NCI-H510A (cell line): ENCODE measurements at places on chromosomes 2 and 18.
A peak's percentile ranks its signal among the peaks of the same experiment; 100 is the strongest.

GRCh38 chr2:100716581-100716980 is 103.4 kb upstream of the NPAS2 start:
- DNase-seq: no peak

DNA sequence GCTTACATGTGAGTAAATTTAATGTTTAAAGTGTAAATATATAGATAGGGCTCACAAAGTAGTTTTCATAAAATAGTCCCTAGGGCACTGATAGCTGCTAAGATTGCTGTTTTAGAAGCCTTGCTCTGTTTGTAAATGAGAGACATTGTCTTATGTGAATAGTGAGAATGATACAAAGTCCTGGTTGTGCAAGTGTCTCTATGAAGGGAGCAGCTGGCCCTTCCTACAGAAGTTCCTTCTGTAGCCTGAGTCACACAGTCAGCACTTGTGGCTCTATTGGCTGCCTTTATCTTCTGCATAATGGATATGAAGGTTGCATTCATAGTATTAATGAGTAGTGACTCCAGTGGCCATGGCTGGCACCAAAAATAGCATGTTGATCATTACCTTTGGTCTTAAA is 279.7 kb downstream of the OSR1 start:
- no peak for DNase-seq

DNA sequence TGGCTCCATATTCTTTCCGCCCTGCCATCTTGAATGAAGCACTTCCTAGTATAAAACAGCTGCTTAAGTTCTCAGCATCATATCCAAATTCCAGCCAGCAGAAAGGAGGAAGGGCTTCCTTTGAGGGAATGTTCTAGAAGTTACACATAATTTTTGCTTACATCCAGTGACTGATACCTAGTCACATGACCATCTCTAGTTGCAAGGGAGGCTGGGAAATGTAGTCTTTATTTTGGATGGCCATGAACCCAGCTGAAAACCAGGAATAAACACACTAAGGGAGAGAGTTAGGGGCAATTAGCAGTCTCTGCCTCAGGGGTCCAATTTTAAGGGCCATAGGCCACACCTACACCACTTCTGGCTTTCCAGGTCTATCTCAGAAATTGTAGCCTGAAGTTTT is 57.8 kb upstream of the LMAN1 start:
- DNase-seq: no peak

- no peak for DNase-seq
Measured at GRCh38 chr2:124314084-124314483, 289.0 kb downstream of the CNTNAP5 start.

- DNase-seq: no peak
Measured at GRCh38 chr2:176525086-176525485, 255.8 kb downstream of the MTX2 start.

DNA sequence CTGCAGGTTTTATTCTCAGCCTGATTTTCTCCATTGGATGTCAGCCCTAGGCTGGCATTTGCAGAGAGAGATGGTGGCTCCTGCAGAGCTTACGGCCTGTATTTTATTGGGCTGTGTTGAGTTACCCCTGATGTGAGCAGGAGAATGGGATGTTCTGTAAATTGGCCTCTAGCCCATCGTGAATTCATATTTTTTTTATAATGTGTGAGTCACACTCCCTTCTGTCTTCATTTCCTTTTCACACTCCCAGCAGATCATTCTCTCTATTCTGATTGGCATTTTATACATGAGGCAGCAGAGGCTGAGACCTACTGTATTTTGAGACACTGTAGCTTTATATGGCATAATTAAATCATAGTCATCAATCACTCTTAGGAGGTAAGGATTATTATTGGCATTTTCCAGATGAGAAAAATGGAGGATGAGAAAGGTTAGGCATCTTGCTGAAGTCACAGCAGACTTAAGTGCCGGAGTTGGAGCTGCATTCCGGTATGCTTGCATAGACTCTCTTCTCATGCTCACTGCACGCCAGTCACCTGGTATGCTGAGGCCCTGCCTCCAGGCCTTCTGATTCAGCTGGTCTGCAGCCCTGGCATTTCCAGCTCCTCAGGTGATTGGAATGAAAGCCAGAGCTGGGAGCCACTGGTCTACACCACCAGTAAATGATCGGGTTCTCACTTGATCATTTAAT is 142.4 kb downstream of the NEDD4L start:
- DNase-seq: peak; percentile 19

DNA sequence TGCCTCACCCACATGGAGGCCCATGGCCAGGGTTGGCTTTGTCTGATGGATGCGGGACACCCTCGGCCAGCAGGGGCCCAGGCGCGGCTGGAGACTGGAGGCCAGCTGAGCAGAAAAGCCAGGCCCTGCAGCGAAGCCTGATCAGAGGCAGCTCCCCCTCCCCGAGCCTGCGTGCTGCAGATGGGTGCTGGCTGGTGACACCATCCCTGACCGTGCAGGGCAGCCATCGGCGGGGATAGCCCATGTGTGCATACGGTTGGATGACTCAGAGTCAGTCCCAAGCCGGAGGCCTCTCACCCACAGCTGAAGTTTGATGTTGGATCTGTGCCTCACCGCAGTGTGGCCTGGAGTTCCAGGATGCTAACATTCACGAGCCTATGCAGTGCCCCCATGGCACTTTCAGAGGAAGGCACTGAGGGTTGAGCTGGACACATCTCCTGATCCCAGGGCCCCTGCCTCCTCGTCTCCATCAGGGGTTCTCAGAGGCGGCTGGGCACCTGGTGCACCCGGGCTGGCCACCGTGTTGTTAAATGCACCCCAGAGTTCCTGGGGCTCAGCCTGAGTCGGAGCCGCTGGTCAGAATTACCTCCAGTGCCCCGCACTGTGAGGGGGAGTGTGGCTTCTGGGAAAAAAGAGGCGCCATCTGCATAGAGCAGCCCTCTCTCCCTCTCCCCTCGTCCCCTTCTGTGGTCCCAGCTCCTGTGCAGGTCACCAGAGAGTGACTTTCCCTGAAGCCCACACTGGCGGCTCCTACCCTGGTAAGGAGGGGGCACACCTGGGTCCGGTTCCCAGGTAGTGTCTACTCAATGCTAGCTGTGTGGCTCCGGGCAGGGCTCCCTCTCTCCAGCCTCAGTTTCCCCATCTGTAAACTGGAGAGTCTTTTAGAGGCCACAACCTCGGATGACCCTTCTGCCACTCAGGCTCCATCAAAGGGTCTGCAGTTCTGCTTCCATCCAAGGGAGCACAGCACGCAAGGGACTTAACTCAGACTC is 19.4 kb upstream of the KIF1A start:
- no peak for DNase-seq

- no peak for DNase-seq
Measured at GRCh38 chr2:201833781-201834180, 27.4 kb downstream of the CDK15 start.

DNA sequence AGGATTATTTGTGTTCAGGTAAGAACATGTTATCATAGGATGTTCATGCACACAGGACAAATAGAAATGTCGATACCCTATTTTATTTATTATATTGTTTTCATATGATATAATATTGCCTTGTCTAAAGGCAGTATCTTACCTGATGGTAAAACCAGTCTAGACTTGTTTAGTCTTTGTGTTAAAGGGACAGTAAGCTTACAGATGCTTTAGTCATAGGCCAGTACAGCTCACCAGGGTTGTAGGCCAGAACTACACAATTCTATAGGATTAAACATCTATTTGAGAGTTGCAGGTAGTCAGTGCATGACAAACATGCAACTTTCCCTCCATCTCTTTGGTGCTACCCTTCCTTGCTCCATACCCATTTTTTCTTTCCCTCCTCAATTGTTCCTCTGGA is 158.5 kb downstream of the GALNT3 start:
- DNase-seq: no peak

GRCh38 chr2:147851244-147851930 is 6.6 kb downstream of the ACVR2A start:
- no peak for DNase-seq

DNA sequence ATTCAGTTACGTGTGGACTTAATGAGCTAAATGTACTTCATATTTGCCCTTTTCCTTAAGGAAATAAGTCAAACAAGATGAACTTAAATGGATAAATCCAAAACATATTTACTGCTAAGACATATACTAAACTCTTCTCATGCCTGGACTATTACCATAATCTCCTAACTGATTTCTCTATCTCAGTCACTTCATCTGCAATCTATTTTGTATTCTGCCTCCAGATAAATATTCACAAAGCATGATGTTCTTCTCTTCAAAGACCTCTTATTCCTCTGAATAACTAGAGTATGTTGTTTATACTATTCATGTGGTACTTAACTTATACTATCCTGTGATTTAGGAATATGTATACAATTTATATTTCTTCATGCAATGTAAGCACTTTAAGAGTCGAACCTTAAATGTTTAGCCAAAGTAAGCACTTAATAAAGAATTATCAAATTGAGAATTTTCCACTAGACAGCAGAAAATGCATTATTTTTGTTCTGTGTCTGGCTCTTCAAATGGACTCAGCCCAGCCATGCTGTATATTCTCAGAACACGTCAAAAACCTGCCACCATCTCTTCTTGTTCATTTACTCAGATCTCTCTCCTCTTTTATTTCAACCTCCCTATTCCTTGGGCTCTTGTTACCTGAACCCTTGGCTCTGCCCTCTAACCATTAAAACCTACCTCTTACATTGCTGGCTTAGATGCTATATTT is 79.9 kb upstream of the ARHGAP28 start:
- DNase-seq: no peak

DNA sequence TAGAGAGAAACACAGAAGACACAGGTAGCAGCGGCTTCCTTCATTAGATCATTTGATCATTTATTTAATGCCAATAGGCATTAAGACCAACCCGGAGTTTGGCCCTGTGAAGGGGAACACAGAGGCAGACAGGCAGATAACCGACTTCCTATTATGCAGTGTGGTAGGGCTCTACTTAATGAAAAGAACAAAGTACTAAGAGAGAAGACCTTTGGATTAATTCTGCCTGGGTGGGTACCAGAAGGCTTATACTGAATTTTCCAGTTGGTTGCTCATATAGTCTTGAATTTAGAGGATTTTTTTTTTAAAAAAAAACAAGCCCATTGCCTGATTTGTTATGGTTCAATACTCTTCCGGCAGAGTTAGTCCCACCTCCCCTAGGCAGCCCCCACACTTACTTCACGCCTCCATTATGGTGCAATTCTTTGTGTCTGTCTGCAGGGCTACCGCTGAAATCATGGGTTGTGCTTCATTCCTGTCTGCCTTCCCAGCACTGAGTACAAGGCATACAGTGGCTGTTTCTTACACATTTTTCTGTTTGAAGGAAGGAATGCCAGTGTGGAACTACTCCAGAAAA is 244.3 kb upstream of the APCDD1 start:
- no peak for DNase-seq

DNA sequence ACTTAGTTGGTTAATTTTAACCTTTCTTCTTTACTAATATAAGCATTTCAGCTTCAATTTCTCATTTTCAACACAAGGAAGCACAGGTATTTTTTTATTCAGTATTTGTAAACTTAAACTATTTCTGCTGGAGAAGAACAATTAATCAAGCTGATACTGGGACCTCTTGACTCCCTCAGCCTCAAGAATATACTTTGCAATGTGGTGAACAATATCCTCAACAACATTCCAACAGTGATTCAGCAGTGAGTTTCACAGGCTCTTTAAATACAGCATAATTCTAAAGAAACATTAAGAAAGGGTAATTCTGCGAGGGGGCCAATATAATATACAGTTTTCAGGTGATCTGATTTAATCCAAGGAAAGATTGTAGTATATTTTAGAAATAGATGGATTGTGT is 10.0 kb downstream of the RAPGEF4 start:
- DNase-seq: no peak

GRCh38 chr2:165691615-165692014 is 102.4 kb downstream of the GALNT3 start:
- no peak for DNase-seq

- DNase-seq: no peak
Measured at GRCh38 chr2:212904646-212905045, 246.8 kb downstream of the IKZF2 start.
